ENCODE measurements at places on chromosomes 11 and 22.

DNA sequence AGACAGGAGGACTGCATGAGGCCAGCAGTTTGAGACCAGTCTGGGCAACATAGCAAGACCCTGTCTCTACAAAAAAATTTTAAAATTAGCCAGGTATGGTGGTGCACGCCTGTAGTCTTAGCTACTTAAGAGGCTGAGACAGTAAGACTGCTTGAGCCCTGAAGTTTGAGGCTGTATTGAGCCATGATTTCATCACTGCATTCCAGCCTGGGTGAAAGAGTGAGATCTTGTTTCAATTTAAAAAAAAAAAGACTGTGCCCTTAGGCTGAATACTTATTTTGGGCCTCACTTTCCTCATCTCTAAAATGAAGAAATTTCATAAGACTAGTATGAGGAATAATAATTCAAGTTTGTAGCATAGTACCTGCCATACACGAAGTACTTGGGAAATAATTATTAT, 6.9 kb downstream of the AQP11 start:
- no peak for DNase-seq

- DNase-seq: no peak
These were observed 1.1 kb downstream of the GLYAT start for GRCh38 chr11:58730507-58731089.

- peak; percentile 77 for DNase-seq
These were observed at the start of gene YAP1 for GRCh38 chr11:102109896-102110760. YAP1 (plus strand) TSS chr11:102110447; CDS start chr11:102110849, 402 bp downstream.

- no peak for DNase-seq
These were observed 322.2 kb upstream of the DDI1 start for GRCh38 chr11:103714246-103714645.

- no peak for DNase-seq
These were observed 135.1 kb downstream of the TEAD1 start for GRCh38 chr11:12809364-12809763.

DNA sequence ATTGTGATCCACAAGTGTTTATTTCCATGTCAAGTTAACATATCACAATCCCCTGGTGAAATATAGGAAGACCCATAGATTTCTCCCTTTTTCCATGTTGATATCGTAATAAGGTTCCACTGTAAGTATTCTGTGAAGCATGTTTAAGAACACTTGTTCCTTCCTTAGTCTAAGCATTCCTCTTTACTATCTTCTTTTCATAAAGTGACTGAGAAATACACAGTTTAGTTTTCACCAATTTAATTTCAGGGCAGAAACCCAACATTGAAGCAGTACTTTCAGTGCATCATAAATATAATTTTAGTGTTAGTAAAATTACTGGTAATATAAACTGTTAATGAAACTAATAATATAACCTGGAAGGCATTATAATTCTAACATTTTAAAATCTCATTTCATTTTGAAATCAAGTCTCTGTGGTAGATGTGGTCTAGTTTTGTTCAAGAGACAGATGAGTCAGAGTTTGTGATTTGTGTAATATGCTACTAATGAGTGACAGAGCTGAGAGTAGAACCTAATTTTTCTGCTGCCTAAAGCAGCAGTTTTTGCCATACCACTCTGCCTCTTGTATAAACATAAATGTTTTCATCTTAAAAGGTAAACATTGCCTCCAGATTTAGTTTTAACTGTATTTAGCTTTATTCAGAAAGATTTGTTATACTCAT, 79.4 kb downstream of the ATM start:
- DNase-seq: peak; percentile 13

GRCh38 chr11:76626921-76627401, 43.6 kb downstream of the LRRC32 start:
- DNase-seq: peak; percentile 70

- DNase-seq: peak; percentile 60
These were observed 61.8 kb downstream of the UBASH3B start for GRCh38 chr11:122717264-122717867.

GRCh38 chr11:111373590-111373989, 5.5 kb downstream of the POU2AF1 start:
- DNase-seq: no peak

DNA sequence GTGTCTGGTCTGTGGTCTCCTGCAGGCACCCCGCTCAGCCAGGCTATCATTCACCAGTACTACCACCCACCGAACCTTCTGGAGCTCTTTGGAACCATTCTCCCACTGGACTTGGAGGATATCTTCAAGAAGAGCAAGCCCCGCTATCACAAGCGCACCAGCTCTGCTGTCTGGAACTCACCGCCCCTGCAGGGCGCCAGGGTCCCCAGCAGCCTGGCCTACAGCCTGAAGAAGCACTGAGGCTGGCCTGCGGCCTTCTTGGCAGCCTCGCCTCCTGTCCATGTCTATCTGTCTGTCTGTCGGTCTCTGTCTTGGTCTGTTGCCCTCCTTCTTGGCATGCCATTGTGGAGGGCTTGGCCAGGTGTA, 27.9 kb downstream of the INCENP start:
- no peak for DNase-seq
